ENCODE measurements at places on chromosomes 7 and 10.

- H3K27me3 ChIP-seq = peaks cover 10% of the 10 kb centered on the region
- H3K4me3 ChIP-seq = no peak overlapping the region
Observed at GRCh38 chr10:132027423-132027983, 38.2 kb upstream of the JAKMIP3 start.

GRCh38 chr7:73890555-73891147 is 29.7 kb downstream of the TMEM270 start:
- H3K36me3 ChIP-seq = no peaks in the 10 kb centered on the region
- H3K27me3 ChIP-seq = no peaks in the 10 kb centered on the region
- H3K27ac ChIP-seq = no peak overlapping the region
- H3K4me1 ChIP-seq = peaks cover 59% of the 10 kb centered on the region

DNA sequence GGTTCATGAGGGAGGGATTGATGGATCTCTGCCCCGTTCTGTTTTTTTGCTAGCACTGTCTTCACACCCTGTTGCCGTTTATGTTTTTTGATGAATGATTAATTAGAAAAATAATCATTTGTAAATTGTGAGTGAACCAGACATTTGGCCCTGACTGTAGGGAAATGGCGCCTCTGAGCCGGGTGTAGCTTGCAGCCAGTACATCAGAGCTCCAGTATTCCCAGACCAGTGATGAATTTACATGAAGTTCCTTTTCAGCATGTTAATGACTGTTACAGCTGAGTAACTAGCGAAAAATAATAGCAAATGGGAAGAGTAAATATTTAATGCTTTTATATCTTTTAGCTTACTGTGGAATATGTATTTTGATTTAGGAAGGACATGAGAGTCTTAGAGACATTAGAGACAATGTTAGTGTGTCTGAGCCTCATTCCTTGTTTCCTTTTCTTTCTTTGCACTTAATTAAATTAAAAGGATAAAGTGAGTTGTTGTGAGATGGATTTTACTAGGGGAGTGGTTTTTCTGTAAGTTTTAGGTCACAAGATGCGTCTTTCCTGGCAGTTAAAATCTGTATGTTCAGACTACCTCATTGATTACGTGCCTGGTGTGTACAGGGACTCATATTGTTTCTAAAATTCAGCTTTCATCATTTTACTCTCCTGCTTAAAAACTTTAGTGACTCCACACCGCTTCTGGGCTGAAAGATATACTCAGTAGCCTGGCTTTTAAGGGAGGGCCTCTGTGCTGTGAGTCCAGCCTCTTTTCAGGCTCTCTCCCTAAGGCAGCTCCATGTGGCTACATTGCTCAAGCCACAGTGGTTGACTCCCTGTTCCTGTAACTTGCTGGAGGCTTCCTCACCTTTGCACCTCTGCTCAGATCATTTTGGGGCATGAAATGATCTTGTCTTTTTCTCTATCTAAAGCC is 86.4 kb downstream of the AUTS2 start:
- H3K4me3 ChIP-seq = no peak overlapping the region
- no peaks in the 10 kb centered on the region for H3K4me1 ChIP-seq
- no peak for DNase-seq
- H3K36me3 ChIP-seq = no peaks in the 10 kb centered on the region

DNA sequence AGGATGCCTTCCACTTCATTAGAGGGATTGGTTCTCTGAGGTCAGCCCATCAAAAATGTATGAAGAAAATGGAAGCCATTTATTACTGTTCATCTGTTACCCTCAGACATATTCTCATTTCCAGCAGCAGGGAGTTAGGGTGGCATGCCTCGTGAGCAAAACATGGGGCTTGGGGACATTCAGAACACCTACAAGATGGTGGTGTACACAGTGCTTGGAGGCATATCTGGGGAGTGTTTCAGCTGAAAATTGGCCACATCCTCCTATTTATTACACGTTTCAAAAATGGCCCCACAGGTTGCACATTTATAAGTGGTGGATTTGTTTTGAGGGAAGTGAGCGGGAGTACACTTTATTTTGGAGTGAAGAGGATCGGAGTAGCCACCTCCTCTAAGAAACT is 93.4 kb downstream of the SPAG6 start:
- no peak for DNase-seq
- no peaks in the 10 kb centered on the region for H3K36me3 ChIP-seq
- peaks cover 2% of the 10 kb centered on the region for H3K27me3 ChIP-seq
- no peak overlapping the region for H3K4me3 ChIP-seq

GRCh38 chr7:142690554-142691182 is 58.6 kb upstream of the PRSS1 start:
- H3K27me3 ChIP-seq = no peaks in the 10 kb centered on the region
- no peak for DNase-seq
- no peak overlapping the region for H3K4me3 ChIP-seq
- no peak overlapping the region for H3K27ac ChIP-seq
- H3K4me1 ChIP-seq = no peaks in the 10 kb centered on the region

DNA sequence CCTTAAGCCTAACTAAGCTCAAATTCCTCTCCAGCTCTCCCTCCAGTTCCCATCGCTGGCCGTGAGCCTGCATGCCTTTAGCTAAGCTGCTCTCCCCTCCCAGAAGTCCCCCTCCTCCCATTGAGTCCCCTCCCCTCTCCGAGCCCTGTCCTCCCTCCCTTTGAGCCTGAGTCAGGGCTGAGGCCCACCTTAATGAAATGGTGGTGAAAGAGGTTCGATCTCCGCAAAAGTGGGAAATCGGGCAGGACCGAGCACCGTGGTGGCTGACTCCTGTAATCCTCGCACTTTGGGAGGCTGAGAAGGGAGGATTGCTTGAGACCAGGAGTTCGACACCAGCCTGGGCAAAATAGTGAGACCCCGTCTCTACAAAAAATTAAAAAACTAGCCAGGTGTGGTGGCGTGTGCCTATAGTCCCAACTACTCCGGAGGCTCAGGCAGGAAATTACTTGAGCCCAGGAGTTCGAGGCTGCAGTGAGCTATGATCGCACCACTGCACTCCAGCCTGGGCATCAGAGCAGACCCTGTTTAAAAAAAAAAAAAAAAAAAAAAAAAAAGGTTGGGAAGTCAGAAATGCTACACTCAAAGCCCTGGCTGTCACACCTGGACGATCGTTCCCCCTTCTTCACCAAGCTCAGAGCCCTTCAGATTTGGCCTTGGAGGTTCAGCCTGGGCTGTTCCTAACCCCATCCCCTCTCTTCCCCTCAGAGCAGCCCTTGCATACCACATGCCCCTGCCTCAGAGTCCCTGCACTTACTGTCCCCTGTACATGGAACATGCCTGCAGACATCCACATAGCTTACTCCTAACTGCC is 995 bp upstream of the CLDN3 start:
- no peak overlapping the region for H3K4me3 ChIP-seq
- no peaks in the 10 kb centered on the region for H3K4me1 ChIP-seq
- DNase-seq = no peak
- H3K27ac ChIP-seq = no peak overlapping the region
- H3K36me3 ChIP-seq = no peaks in the 10 kb centered on the region

GRCh38 chr7:87107949-87108776 is 44.1 kb upstream of the DMTF1 start:
- no peak overlapping the region for H3K4me3 ChIP-seq
- H3K27me3 ChIP-seq = no peaks in the 10 kb centered on the region
- H3K36me3 ChIP-seq = no peaks in the 10 kb centered on the region
- no peaks in the 10 kb centered on the region for H3K4me1 ChIP-seq

Measured in astrocyte (in vitro differentiated cells and primary cell).